ENCODE measurements at places on chromosomes 2 and 18. TPM values are rescaled to one million over a fixed set of nuclear protein-coding genes. Genes with fewer than 3 reads are reported as not detected.

SLC16A14 gene
- total RNA-seq, result 9.8 TPM

KANSL1L gene
- total RNA-seq, result 29.7 TPM

DSG4 gene
- not detected for total RNA-seq

TMEM17 gene
- 0.98 TPM for total RNA-seq

ATIC gene
- 75.6 TPM for total RNA-seq

CCDC148 gene
- not detected for total RNA-seq

FZD7 gene
- total RNA-seq, result 37.1 TPM

UPP2 gene
- total RNA-seq, result not detected

POTEJ gene
- total RNA-seq, result not detected

MYO7B gene
- not detected for total RNA-seq

D2HGDH gene
- 21.1 TPM for total RNA-seq

SNED1 gene
- total RNA-seq, result 55.5 TPM

RGPD4 gene
- total RNA-seq, result not detected

TMEM169 gene
- total RNA-seq, result not detected

RPS27A gene
- total RNA-seq, result 963 TPM

LYG2 gene
- total RNA-seq, result not detected

IKZF2 gene
- total RNA-seq, result 29.2 TPM

CFAP53 gene
- not detected for total RNA-seq

MSH6 gene
- 38.8 TPM for total RNA-seq

AQP12B gene
- total RNA-seq, result not detected

AQP12A gene
- total RNA-seq, result not detected

TBC1D8 gene
- total RNA-seq, result 72.2 TPM

SDC1 gene
- 184 TPM for total RNA-seq

FOXI3 gene
- total RNA-seq, result not detected

RAB6D gene
- not detected for total RNA-seq

STON1 gene
- 48.1 TPM for total RNA-seq

PROKR1 gene
- total RNA-seq, result not detected

PTPN18 gene
- 26.0 TPM for total RNA-seq

EPB41L3 gene
- total RNA-seq, result 53.0 TPM

DSG2 gene
- total RNA-seq, result 11.8 TPM

SLC19A3 gene
- 7.4 TPM for total RNA-seq

SEC11C gene
- 9.1 TPM for total RNA-seq

EVA1A gene
- total RNA-seq, result not detected

LAMA3 gene
- 106 TPM for total RNA-seq

ZAP70 gene
- 16.7 TPM for total RNA-seq

NXPH2 gene
- not detected for total RNA-seq

APOB gene
- not detected for total RNA-seq

GNAL gene
- total RNA-seq, result 23.3 TPM

IL36RN gene
- 0.25 TPM for total RNA-seq

HTR2B gene
- total RNA-seq, result 0.49 TPM

VWC2L gene
- total RNA-seq, result not detected

TEX44 gene
- total RNA-seq, result not detected

Data from vagina (tissue), 2 donors.